Left ventricle myocardium superior (tissue), 1 donor: ENCODE measurements at places on chromosomes 2 and 18.

GRCh38 chr2:202944408-202944807 lies 32.3 kb downstream of the CARF start:
- no peak for DNase-seq

DNA sequence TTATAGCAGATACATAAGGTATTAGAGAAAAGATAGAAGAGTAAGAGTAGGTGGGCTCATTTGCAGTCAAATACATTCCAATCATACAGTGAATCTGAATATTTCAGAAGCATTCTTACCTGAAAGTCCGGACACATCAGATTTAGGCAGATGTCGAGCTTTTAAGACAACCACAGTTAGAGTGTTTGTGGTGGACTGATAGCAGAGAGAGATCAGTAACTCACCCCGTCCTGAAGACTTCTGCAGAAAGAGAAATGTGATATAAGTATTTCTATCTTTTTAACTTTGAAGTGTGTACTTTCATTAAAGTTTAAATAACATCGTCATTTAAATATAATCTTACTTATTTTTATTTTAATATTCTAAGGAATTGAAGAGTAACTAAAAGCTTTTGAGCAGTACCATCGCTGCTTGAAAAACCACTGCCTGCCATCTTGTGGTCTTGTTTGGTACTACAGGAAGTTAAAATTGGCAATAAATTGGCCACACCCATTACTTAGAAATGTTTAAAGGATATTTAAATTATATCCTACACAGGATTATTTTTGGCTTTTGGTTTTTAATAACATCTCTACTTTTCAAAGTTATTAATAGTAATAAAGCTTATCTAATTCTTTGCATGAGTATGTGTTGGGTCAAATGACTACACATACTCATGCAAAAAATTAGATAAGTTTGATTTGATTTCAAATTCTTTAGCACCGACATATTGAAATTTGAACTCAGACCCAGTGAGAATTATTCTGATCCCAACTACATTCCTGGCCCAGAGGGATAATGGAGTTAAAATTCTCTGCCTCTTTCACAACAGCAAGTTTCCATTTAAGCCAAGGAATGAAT lies 5.5 kb downstream of the SYT4 start:
- no peak for DNase-seq

GRCh38 chr18:28158083-28158581 lies 18.8 kb downstream of the CDH2 start:
- DNase-seq, result no peak

DNA sequence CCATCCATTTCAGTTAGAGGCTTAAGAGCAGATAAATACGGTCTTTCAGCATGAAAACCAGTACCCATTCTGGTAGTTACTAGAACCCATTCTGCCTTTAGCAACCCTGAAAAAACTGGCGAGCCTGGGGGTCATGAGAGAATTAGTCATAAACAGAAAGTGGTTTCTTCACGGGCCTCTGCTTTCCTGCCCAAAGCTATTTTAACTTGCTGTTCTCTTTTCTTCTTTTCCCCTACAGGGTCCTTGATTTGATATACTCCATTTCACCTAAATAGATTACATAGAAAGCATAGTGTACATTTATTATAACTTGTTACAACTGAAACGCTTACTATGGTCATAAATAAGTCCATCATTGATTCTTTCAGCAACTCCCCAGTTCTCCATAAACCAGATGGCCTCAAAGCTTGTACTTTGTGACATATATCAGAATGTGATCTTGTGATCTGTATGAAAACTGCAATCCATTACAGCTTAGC lies 48.3 kb downstream of the WDFY1 start:
- no peak for DNase-seq

DNA sequence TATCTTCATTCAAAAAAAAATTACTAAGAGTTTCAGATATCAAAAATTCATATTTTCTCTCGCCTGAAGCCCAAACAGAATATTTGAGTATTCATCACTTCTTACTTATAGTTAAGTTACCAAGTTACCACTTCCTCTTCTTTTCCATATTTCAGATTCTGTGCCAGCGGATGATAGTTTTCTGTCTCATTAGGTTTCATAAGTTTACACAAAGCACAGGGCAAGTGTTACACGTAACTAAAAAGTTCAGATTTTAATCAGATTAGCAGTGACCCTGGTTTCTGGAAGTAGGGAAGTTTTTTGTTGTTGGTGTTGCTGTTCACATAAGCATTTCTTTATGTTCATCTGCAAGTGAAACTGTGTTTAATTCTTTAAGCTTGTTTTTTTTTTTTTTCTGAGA lies 10.2 kb downstream of the AFTPH start:
- no peak for DNase-seq

- no peak for DNase-seq
These were observed 1027.7 kb upstream of the TMEFF2 start for GRCh38 chr2:193222454-193222853.

DNA sequence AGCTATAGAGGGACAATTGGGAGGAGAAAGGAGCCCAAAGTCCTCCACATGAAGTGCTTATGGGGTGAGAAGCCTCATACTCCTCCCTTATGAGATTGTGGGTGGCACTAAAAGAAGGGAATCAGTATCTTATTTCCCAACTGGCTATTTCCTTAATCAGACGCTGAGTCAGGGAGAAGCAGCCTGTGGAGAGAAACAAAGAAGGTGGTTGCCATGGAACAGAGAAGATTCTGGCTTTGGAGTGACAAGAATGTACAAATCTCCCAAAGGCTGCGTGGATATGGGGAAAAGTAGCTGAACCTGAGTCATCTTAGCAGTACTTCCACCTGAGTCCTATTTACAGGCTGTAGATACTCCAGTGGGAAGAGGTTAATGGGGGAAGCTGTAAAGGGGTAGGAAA lies 115.8 kb upstream of the CWC22 start:
- no peak for DNase-seq

DNA sequence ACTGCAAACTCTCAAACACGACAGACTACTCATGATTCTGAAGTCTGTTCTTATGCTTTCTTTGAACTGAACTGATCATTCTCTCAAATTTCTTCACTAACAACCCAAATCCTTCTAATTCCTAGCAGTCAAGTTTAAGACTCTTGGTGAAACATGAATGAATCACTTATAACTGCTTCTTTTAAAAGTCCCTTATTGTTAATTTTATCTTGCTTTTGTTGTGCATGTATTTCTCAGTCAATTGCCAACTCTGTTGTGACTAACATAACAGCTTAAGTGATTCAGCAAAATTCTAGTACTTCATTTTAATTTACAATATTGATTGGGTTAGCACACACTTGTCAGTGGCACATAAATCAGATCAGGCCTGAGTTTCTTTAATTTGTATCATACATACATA lies 357.0 kb upstream of the FSIP2 start:
- no peak for DNase-seq
